Right ventricle myocardium inferior (tissue), 1 donor: ENCODE measurements at places on chromosomes 12 and 14. TPM values are rescaled to one million over a fixed set of nuclear protein-coding genes. Genes with fewer than 3 reads are reported as not detected.
A peak's percentile ranks its signal among the peaks of the same experiment; 100 is the strongest.

Gene FOS
- total RNA-seq: 9.5 TPM

Gene ERP29
- total RNA-seq: 55.2 TPM

Gene TRIP11
- total RNA-seq: 51.2 TPM

Gene ACAD10
- 27.8 TPM for total RNA-seq

DNA sequence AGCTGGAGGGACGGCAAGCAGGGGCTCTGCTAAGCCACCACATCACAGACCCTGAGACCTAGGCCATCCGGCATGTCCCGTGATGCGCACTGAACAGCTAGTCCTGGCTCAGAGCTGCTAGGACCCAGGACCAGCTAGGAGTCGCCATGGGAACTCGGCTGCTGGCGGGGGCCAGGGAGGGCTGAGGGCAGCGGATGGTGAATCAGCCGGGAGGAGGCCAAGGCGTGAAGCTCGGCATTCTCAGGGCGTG is 5.1 kb downstream of the AHNAK2 start:
- no peak for DNase-seq

DNA sequence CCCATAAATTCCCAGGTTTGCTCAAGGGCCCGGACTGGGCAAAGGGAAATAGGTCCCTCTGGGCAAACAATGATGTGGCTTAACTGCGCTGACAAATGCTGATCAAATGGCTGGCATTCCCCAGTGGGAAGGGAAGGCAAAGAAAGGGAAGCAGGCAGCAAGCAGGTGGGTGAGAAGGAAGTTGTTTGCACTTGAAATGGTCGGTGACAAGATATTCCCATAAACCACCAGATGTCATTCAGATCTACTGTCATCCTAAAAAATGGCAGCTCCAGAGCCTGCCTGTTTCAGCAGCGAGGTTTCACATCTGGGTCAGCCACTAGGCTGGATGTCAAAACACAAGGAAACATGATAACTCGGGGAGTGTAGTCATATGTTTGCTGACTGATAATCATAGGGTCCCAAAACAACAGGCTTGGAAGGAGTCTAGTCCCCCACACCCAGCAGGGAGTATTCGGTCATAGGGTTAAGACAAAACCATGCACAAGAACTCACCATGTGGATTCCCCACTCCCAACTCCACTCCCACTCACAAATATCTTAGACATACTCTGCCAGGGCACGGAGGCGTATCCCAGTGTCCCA is 37.9 kb upstream of the MDM1 start:
- DNase-seq: no peak

- no peak for DNase-seq
These were observed 6.3 kb downstream of the PPM1H start for GRCh38 chr12:62928632-62929031.

DNA sequence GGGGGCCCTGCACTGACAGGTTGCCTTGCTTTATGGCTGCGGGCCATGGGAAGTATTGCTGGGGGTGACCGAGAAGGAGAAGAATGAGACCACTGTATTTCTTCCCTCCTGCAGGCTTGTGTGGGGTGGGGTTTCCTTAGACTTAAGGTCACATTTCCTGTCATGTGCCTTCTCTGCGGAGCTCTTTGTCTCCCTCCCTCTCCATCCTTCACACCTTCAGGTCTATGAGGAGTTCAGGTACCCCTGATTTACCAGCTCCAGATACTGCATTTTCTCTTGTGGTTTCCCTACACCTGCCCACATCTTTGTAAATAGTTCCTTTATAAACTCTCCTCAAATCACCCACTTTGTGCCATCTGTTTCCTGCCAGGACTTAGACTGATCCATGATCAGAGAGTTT is 3.6 kb downstream of the FNTB start:
- no peak for DNase-seq

GRCh38 chr14:70601162-70601561 is 707 bp upstream of the MED6 start:
- no peak for DNase-seq

DNA sequence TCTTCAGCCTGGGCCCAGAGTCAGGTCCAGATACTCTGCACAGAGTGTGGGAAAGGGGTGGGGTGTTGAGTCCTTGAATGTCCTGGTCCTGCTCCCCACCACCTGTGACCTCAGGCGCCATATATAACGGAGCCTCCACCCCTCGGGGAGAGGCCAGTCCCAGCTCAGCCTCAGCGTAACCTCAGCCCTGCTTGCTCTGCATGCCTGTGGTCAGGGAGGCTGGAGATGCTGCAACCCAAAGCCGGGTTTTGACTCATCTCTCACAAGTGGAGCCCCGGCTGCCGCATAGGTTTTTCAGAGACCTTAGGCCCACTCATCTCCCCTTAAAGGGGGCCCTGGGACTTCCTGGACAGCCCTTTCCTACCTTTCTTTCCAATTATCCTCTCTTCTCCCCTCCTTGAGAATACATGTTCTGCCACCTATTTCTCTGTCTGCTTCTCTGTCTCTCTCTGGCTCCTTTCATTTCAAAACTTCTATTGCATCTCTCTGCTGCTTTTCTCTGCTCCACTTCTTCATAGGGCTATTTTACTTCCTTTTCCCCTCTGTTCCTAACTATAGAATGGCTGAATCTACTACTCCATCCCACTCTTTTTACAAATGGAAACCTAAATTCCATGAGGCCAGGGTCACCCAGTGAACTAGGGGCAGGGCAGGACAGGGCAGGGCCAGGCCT is 1.2 kb downstream of the ITGB7 start:
- DNase-seq: no peak

DNA sequence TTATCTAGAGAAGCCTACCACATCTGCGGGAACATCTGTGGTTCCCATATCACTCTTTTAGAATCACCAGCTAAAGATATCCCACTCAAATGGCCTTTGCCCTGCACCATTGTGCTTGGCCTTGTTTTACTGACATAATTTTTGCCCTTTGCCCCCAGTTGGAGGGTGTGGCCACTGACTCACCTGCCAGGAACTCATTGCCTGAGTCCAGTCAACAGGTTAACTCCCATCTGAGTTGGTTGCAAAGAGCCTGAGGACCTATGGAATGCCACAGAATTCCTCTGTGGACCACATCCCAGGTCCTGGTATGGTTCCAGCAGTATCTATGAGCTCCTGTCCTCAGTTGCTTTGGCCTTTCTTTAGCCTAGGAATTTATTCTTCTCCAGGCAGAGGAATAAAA is 55.7 kb upstream of the PTGR2 start:
- DNase-seq: no peak

GRCh38 chr12:123148655-123149054 is 2.2 kb downstream of the PITPNM2 start:
- no peak for DNase-seq

- no peak for DNase-seq
These were observed 203.6 kb upstream of the SOX5 start for GRCh38 chr12:24153079-24153478.

DNA sequence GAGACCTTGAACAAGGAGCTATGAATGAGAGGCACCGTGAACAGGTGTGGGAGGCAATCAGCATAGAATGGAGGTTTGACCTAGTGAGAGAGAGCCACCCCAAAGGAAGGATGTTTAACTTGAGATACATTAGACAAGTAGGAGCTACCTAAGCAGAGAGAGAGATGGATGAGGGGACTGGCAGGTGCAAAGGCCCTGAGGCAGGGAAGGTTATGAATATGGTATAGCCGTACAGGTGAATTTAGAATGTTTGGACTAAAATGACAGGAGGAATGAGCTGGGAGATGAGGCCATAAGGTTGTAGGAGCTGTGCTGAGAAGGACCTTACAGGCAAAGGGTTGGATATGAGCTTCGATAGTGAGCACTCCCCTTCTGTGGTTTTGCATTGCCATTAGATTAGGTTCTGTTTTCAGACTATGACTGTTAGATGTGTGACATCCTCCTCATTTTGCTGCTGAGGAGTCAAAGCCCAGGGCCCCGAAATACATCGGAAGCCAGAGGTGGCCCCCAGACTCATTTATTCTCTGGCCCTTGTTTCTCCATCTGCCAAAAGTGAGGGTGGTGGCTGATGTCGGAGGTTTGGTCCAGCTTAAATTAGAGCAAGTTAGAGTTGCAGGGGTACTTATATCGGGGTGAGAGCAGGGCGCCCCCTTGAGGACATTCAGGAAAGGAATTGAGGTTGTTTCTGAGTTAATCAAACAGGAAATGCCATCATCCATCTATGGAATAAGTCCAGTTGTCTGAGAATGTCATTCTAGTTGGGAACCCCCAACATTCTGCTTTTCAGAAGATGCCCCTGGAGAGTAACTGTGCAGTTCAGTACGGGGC is 29.4 kb downstream of the SLC24A4 start:
- DNase-seq: no peak

- DNase-seq: no peak
These were observed 146.0 kb downstream of the FBXL14 start for GRCh38 chr12:1448336-1448735.

GRCh38 chr14:90758959-90759358 is 57.3 kb downstream of the TTC7B start:
- peak; percentile 84 for DNase-seq
